ENCODE measurements at places on chromosomes 7 and 10.

GRCh38 chr7:137453356-137453755 lies 109.8 kb upstream of the PTN start:
- no peak for DNase-seq

DNA sequence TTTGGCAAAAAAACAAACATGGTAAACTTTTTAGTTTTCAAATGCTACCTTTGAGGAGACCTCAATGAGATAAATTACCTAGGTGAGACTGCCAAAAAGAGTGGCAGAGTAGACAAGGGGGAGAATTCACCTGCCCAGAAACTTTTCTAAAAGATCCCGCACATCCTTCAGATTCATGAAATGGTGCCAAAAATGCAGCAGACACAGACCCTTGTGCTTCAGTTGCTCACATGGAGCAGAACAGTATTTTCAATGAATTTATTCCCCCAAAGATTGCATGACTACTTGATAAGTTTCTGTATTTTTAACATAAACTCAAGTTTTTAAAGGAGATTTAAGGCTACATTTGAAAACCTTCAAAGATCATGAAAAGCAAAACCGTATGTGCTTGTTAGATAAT lies 270.0 kb downstream of the TRIL start:
- DNase-seq, result no peak

GRCh38 chr10:74047304-74047703 lies 49.4 kb downstream of the VCL start:
- no peak for DNase-seq

GRCh38 chr10:133150656-133151055 lies 9.4 kb upstream of the KNDC1 start:
- DNase-seq, result no peak

DNA sequence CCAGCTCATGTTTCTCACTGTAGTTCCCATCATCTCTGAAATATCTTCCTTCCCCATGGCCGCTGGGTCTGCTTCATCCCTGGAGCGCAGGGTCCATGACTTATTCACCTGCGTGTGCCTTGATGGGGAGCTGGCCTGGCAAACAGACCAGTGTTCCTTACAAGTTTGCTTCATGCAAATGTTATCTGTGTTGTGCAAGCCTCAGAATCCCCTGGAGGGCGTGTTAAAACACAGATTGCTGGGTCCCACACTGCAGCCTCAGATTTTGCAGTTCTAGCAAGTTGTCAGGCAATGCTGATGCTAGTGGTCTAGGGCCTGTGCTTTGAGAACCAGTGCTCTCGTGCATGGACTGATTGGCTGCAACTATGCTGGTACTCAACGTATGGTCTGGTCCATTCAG lies 7.2 kb upstream of the DMBT1 start:
- DNase-seq, result no peak

GRCh38 chr7:21887779-21888178 lies 57.9 kb downstream of the CDCA7L start:
- DNase-seq, result no peak

DNA sequence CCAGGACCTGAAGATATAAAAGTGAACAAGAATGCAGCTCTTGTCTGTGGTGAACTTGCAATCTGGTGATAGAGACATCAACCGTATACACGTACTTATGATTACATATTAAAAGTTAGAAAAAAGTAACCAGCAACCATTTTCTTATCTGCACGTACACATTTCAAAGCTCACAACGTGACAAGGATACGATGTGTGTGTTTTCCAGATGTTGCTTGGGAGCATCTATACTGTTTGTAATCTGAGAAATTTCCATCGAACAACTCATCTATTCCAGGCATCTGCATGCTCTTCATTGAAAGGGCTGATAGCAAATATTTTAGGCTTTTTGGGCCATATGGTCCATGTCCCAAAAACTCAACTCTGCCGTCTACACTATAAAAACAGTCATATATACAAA lies 23.3 kb downstream of the MALRD1 start:
- DNase-seq, result no peak

- no peak for DNase-seq
Observed at GRCh38 chr7:121394709-121395140, 1.4 kb downstream of the FAM3C start.

- no peak for DNase-seq
Observed at GRCh38 chr10:126570245-126570570, 100.3 kb downstream of the C10orf90 start.

DNA sequence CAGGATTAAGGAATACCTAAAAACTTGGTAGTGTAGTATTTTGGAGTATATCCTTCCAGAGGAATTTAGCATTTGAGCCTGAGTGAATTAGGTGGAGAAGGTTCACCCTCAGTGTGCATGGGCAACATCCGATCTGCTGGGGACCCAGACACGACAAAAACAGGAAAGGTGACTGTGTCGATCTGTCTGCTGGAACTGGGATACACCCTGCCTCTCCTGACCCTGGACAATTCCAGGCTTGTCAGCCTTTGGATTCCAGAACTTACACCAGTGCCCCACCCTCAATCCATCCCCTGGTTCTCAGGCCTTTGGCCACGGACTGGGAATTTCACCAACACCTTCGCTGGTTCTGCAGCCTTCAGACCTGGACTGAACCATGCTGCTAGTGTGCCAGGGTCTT lies 41.9 kb downstream of the PTPRE start:
- no peak for DNase-seq

- DNase-seq, result no peak
Observed at GRCh38 chr7:75915416-75916156, 631 bp downstream of the POR start.

GRCh38 chr7:153444641-153445040 lies 607.6 kb upstream of the DPP6 start:
- DNase-seq, result no peak

GRCh38 chr7:4730276-4730675 lies 45.1 kb upstream of the AP5Z1 start:
- no peak for DNase-seq

DNA sequence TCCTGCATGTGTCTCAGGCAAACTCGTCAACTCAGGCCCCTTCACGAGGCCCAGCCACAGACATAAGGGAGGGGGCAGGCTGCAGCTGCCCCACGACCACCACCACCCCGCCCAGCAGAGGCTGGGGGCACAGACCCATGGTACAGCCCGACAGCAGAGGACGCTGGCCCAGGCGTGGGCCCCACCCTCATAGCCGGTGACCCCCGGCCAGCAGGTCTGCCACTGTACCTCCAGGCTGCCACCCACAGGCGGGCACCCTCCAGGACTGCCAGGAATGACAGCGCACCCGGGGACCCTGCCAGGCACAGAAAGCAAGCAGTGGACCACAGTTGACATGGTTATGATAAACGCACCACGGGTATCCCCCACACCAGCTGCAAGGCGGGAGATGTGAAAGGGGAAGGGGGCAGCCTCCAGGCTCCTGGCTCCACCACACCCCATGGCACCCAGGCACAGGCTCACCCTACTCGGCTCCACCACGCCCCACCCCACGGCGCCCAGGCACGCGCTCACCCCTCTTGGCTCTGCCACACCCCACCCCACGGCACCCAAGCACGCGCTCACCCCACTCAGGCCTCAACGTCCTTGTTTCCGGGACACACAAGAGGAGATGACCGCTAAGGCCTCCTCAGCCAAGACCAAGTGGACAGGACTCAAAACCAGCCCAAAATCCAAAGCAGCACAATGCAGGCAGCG lies 135.9 kb downstream of the MAD1L1 start:
- DNase-seq, result no peak

DNA sequence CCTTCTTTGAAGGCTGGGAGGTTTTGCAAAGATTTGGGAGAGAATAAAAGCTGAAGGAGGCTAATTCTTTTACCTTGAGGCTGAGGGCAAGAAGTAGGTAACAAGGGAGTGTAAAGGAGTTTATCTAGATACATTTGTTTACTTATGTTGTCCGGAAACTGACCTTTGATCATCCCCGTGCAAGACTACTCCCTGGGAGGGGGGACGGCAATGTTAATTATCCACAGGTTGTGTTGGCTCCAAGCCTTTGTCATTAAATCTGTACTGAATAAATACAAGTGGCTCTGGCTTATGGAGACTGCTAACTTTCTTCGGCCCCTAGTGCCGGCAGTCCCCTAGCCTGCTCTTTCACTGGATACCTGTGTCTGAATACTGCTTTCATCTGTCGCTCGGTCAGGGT lies 1250.6 kb upstream of the LRRTM3 start:
- no peak for DNase-seq

DNA sequence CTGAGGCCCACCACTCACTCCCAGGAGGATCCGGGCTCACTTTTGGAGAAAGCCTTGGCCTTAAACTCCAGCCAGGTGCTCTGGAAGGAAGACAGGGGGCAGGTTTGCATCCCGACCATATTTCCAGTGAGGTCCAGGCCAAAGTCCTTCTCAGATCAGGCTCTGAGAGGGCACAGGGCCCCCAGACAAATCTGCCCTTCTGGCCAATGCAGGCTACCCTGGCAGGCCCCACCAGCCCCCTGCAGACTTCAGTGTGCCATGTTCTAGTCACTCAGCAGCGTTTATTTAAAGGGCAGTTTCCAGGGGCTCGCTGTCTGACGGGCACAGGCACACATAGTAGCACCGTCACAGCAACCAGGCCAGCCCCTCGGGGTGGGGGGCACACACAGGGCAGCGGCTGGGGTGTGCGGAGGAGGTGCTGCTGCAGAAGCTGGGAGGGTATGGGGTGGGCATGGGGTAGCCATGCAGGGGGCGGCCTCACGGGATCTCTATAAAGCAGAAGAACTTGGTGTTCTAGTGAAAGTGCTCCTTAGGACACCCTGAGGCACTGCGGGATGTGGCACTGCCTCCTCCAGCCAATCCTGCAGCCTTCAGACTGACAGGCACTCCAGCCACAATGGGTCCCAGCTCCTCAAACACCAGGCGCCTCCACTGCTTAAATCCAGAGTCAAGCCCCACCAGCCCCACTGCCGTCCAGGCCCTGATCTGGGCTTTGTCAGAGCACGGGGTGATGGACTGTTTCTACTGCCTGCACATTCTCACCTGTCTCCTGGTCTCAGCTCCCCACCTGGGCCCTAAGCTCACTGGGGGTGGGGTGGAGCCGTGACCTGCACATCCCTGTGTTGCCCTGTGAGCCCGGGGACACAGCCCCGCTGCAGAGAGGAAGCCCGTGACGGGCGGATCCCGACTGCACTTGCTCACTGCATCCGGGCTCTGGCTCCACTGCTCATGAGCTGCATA lies 9.6 kb upstream of the PYROXD2 start:
- DNase-seq, result no peak

DNA sequence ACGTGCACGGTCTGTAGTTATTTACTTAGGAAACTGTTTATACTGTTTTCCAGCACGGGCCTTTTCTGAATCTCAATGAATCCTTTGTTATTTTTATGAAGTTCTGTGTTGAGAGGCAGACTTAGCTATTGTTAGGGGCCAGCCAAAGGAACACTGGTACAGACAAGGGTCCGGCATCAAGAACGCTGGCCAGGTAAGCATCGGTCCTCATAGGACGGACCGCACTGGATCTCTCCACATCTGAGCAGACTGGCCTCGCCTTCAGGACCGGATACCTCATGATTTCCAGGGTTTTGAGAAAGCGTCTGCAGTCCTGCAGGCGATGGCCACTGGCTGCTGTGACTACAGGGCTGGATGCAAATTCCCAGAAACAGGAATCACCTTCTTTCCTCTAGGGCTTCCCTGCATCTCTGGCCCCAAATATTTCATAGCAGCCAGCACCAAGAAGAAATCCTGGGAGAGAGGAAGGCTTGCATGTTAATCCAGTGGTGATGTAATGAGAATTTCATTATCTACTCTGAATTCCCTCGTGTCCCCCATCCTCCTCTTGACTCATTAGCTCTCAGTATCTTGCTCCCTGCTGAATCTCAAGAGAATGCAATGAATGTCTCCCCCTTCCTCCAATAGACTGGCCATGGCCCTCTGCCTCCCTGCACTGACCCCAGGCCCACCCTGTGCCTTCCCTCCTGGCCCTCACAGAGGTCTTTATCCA lies 325.4 kb upstream of the NPVF start:
- DNase-seq, result no peak

GRCh38 chr7:114242992-114243507 lies 171.6 kb upstream of the FOXP2 start:
- DNase-seq, result no peak

DNA sequence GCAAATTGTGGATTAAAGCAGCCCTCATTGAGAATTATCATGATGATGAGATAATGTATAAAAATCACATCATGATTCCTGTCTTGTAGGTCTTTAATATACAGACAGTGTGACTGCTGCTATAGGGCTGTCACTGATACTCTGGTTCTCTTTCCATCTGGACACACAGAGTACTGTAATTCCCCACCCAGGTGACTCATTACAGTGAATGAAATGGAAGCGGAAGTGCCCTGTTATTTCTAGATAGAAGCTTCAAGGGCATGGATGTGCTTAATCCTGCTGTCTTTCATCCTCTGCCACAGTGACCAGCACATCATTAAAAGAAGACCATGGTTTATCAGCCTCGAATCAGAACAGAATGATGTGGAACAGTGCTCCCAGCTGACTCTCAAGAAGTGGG lies 1234.0 kb downstream of the SORCS3 start:
- DNase-seq, result no peak

- no peak for DNase-seq
Observed at GRCh38 chr7:139850906-139851305, 21.8 kb downstream of the TBXAS1 start.

- no peak for DNase-seq
Observed at GRCh38 chr7:47186316-47186715, 395.6 kb downstream of the TNS3 start.

- DNase-seq, result no peak
Observed at GRCh38 chr7:151899513-151900360, 22.8 kb upstream of the PRKAG2 start.

GRCh38 chr10:77698267-77698931 lies 60.8 kb upstream of the KCNMA1 start:
- DNase-seq, result no peak

GRCh38 chr7:99229234-99229633 lies 21.3 kb upstream of the KPNA7 start:
- no peak for DNase-seq

GRCh38 chr10:58963101-58963534 lies 213.3 kb upstream of the PHYHIPL start:
- no peak for DNase-seq

DNA sequence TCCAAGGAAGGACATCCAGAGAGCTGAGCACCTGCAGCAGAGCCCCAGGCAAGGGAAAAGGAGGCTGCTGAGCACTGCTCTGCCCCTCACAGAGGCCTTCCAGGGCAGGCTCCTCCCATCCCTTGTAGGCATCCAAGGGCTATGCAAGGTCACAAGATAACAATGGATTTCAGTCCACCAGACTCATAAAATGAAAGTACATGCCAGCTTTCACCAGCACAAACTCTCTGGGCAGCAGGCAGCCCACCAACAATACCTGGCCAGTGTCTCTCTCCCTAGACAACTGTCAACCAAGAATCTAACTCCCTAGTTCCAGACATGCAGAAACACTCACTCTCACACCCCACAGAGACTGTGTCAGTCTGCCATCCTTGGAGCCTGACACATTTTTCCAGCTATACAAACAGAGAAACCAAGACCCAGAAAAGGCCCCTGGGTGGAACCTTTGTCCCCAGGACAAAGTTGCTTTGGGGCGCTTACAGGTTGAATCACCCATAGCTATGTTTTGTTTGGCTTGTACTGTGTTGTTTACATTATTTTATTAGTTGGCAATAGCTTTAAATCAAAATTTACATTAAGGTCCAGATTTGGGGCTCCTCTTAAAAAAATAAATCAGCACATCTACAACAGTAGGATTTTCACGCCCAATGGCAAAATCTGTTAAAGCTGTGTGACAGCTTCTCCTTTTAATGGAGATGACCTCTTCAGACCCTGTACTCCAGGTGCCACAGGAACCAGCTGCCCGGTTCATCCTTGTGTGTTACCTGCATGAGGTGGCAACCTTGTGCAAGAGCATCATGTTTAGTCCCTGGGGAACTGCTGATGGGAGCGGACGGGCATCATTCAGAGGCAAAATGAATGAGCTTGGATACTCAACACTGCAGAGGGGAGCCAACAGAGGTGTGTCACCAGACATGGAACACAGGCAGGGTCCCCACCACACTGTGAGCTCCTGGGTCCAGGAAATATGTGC lies 5.2 kb downstream of the GRID1 start:
- no peak for DNase-seq

All from stimulated activated CD8-positive, alpha-beta memory T cell treated with anti-CD3 and anti-CD28 coated beads, Interleukin-4, amount 100 ng/mL, for 4 hours (primary cell).